NCI-H187 (cell line): ENCODE measurements at places on chromosomes 2 and 18.

- DNase-seq, result no peak
Observed at GRCh38 chr2:203025592-203025991, 10.9 kb downstream of the NBEAL1 start.

DNA sequence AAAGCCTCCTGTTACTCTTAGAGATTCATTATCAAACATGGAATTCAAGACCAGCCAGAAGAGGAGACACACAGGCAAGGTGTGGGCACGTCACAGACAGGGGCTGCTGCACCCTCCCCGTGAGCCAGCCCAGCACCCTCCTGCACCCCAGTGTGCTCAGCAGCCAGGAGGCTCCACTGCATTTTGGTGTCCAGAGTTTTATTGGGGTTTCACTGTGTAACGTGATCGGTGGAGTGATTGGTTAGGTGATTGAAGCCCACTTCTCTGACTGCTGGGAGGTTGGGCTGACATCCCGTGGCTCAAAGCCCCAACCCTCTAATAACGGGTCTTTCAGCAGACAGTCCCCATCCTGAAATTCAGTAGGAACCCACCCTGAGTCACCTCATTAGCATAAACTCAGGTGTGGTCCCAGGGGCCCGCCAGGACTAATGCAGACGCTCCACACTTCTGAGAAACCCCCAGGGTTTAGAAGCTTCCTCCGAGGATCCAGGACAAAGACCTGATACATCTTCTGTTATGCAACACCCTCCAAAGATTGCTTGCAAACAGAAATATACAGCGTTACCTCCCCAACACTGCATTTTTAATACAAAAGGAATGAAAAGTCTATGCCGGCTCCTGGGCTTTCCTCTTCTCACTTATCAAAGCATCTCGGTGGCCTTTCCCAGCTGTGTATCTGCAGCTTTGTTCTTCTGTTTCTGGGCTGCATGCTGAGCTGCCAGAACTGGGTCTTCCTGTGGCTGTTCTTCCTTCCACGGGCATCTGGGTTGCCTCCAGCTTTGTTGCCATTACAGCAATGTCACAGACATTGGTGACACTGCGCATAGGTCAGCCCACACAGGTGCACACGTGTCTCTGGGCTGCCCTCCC lies 43.7 kb upstream of the SNED1 start:
- no peak for DNase-seq

DNA sequence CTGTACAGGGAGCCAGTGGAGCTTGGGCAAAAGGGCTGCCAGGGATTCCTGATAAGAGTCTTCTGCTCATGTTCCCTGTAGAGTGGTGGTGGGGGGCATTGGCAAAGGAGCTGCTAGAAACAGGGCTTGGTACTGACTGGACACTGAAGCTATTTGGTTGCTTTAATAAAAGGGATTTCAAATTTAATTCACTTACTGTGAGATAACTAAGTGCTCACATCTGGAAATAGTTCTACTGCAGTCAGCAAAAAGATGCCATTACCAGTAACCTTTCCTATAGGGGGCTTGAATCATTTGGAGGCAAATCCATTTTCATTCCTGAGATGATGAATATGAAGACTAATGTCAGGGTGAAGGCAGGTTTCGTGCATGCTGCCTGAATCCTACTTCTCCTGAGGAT lies 94.3 kb upstream of the DOCK10 start:
- DNase-seq, result no peak

DNA sequence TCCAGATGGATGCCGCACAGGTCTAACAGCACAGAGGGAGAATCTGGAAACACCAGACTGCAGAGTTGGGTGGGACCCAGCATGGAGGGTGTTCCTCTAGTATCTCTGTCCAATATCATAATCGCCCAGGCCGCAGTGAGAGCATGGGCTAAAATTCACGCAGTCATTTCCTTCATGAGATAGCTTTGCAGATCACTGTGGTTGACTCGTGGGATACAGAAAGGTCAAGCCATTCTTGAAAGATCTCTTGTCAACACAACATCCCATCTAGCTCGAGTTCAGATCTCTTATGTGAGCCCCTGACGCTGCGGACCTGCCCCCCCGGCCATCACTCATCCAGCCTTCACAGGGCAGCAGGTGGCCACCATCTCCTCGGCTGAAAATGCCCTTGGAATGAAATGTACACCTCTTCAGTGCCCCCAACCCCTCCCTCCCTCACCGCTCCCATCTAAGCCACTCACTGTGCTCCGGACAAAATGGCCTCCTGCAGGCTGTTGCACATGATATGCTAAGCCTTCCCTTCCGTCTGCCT lies 45.9 kb downstream of the FOSL2 start:
- no peak for DNase-seq

- no peak for DNase-seq
Observed at GRCh38 chr2:215436705-215437565, 1.1 kb upstream of the FN1 start.

DNA sequence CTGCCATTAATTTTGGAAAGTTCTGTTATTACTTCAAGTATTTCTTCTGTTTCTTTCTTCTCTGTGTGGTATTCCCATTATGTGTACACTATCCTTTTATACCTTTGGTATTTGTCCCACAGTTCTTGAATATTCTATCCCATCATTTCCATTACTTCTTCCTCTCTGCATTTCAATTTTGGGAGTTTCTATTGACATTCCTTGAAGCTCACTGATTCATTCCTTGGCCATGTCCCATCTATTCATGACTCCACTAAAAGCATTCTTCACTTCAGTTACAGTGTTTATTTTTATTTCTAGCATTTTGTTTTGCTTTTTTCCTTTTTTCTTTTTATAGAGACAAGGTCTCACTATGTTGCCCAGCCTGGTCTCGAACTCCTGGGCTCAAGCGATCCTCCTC lies 30.3 kb downstream of the PROC start:
- no peak for DNase-seq

DNA sequence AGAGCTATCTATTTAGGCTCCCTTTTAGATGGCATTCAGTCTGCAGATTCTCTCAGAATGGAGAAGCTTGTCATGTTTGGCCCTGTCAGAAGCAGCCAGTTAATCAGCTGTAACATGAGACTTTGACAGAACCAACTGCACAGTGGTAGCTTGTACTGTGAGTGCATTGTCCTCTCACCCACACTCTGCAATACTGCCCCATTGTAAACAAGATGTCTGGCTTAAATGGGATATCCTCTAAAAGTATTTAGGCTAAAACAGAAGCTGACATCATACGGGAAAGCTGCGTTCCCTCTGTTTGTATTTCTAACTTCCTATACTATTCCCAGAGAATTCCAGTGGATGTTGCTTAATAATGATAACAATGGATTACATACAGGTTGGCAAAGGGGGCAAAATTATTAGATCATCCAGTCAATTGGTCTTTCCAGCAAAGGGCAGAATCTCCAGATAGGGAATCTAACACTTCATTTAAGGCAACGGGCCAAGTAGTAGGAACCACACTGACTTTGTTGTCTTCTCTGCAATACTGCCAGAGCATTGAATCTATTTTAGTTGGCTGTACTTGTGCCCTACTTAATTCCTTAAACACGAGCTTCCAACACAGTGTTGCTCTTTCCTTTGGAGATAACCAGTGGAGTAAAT lies 15.4 kb upstream of the STAT4 start:
- DNase-seq, result no peak

- no peak for DNase-seq
Observed at GRCh38 chr2:3062476-3063260, 314.9 kb downstream of the EIPR1 start.

DNA sequence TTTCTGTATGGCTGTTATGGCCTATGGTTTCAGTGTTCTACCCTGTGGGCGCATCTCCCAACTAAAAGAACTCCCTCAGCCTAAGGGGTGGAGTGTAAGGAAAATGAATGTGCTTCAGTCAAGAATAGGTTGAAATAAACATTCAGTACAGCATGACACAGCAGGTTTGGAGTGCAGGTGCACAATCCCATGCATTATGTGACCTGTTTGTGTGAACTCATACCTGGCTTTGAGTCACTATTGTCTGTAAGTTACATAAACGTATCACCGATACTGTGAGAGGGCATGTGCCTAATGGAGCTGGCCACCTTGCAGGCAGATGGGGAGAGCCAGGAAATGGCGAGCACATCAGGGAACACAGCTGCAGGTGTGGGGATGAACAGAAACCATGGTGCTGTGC lies 216.0 kb downstream of the DSEL start:
- no peak for DNase-seq

DNA sequence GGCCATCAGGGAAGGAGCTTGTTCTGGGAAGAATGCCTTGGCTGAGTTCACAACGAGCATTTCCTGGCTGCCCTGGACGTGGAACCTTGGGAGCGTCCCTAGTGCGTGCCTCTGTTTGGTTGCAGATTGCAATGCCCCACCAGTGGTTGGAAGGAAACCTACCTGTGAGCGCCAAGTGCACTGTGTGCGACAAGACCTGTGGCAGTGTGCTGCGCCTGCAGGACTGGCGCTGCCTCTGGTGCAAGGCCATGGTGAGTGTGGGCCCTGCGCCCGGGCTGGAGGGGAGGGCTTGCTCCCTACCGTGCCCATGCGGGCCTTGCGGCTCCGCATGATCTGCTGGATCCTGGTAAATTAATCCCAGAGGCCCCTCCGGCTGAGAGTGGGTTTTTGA lies 81.9 kb downstream of the DGKD start:
- DNase-seq, result no peak

DNA sequence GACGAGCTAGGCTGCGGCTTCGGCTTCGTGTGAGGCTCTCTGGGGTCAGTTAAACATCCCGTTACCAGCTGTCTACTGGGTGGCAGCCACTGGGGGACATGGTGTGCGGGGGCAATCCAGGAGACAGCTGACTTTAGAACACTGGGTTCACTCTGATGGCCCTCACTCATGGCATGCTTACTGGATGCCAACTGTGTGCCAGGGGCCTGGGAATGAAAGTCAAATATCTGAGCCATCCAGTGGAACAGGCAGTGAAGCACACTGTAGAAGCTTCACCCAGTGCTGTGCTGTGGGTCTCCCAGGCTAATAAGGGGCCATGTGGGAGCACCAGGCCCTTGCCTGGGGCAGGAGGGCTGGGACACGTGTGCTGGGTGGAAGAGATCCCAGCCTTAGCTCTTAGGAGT lies 48.3 kb downstream of the GLI2 start:
- DNase-seq, result no peak

GRCh38 chr18:44197832-44198611 lies 482.7 kb upstream of the SETBP1 start:
- no peak for DNase-seq

- DNase-seq, result no peak
Observed at GRCh38 chr2:203681978-203682377, 24.5 kb upstream of the CD28 start.

DNA sequence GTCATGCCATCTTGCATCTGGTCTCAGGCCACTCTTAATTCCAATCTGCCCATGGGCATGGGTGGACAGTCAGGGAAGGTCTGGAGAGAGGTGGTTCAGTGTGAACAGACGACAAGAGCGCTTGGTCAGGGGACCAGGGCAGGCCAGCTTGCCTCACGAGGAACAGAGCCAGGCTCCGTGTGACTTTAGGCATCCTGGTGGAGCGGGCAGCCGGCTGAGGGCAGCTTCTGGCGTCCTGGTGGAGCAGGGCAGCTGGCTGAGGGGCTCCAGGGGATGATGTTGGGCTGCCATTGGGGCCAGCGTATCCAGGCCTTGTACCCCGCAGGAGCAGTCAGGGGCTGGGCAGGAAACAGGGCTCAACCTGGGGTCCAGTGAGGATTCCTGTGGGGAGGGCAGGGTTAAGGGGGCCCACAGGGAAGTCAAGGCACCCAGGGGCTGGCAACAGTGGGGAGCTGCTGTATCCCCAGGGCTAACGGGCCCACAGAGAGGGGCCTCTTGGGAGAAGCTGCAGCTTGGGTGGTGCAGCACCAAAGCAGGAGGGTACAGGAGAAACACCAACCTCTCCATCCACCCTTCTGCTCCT lies 197.9 kb upstream of the TWIST2 start:
- DNase-seq, result no peak

GRCh38 chr2:217890445-217890844 lies 112.3 kb downstream of the TNS1 start:
- no peak for DNase-seq

DNA sequence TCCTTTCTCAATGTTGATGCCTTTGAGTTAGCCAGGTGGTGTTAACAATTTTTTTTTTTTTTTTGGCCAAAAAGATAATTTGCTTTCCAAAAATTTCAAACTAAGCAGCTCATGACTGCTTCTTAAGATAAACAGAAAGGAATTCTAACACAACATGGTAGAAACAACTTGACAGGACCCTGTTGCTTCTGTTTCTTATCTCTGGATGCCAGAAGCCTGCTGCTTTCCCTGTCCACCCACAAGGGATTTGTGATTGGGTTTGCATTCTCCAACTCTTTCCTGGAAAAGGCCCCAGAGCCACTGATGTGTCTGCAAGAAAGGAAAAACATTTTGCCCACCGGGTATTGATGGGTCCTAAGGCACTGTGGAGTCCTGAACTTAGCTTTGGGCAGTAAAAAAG lies 217.2 kb upstream of the PKDCC start:
- no peak for DNase-seq

DNA sequence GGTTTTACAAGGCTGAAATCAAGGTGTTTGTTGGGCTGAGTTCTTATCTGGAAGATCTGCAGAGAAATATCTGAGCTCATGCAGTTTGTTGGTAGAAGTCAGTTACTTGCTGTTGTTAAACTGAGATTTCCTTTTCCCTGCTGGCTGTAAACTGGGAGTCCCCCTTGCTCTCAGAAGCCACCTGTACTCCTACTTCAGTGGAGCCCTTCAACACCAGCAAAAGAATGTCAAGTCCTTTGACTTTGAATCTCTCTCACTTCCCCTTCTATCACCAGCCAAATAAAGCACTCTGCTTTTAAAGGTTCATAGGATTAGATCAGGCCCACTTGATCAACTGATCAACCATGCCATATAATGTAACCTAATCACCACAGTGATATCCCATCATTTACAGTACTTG lies 252.2 kb upstream of the CDH7 start:
- no peak for DNase-seq

GRCh38 chr18:45342653-45343052 lies 272.6 kb upstream of the SLC14A2 start:
- DNase-seq, result no peak

DNA sequence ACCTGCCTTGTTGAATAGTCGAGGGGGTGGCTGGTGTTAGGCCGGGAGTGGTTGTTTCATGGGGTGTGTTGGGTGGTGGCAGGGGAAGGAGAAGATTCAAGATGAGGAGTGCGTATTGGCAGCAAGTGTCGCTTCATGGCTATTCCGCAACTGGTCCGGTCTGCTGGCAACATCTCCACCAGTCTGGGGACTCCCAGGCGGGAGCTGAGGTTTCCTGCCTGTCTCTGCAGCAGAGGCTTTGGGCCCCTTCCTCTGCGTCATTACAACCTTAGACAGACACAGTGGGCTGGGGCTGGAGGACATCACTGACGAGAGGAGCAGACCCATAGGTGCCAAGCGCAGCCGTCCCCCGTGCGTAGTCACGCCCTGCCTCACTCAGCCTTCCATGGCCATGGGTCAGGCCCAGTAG lies 64.0 kb upstream of the MCFD2 start:
- no peak for DNase-seq

DNA sequence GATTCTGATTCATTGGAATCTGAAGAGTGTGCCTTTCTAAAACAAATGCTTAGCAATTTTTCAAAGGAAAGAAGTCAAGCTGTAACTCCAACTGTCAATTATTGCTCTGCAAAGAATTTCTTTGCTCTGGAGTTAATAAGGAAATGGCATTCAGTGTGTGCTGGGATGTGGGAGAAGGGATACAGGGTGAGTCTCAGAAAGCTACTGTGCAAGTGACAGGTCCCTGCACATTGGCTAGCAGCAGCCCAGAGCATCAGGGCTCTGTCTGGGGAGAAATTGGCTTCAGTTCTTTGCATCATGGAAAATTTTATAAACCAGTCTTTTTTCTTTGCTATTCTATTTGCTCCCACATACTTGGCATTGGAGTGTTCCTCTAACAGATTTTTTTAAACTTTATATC lies 1.1 kb upstream of the SYT4 start:
- DNase-seq, result no peak

- peak; percentile 12 for DNase-seq
Observed at GRCh38 chr18:59459369-59460071, 100.5 kb upstream of the LMAN1 start.
